Brain (organoid and tissue), 16 donors: ENCODE measurements at places on chromosomes 3 and 15.

DNA sequence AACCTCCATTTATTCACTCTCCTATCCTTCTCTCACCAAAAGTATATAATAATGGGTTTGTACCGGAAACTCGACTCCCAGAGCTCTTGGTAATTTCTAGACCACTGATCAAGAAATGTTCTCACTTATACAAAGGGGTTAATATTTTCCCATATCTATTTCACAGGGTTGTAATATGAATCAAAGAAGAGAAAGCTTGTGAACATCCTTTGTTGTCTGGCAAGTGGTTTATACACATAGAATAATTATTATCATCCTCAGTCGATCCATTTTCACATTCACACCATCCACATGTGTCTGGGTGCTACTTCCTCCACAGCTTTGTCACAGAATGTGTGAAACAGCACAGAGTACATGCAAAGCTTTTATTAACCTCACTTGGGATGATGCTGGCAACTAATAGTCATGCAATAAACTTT, 29.9 kb upstream of the STT3B start:
- DNase-seq: no peak

GRCh38 chr3:190516416-190516815, 2.5 kb downstream of the IL1RAP start:
- DNase-seq: no peak

DNA sequence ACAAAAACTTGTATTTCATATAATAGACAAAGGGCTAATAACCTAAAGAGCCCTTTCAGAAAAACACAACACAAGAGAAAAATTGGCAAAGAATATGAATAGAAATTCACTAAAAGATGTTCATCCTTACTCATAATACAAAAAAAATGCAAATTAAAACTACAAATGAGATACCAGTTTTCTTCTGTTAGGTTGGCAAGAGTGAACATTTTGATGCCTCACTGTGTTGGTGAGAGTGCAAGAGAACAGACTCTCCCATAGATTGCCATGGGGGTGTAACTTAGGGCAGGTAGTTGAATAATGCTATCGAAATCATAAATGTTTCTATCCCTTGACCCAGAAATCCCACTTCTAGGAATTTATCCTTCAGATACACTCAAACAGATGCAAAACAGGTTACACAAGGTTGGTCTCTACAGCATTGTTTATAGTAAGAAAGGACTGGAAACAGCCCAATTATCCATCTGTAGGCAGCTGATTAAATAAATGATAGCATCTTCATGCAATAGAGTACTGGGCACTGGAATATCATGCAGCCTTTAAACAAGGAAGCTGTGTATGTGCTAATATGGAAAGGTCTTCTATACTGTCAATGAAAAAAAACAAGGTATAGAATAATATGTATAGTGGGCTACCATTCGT, 146.3 kb downstream of the TLE3 start:
- peak; percentile 77 for DNase-seq

GRCh38 chr3:69120879-69121464, 1.4 kb downstream of the LMOD3 start:
- DNase-seq: peak; percentile 73

DNA sequence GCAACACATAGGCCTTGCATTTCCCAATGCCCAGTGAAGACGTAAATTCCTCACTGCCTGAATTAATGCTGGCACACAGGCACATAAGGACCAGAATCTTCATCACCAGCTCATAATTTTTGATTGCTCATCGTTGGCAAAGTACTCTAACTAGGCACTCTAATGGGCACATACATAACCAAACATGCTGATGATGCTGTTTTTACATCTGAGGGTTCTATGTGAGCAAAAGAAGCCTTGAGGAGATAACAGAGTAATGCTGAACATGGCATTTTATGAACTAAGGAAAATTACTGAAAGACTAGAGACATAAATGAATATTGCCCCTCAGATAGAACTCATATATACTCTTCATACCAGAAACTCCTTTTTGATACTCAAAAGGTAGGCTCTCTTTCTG, 387.4 kb downstream of the EPHA6 start:
- no peak for DNase-seq

DNA sequence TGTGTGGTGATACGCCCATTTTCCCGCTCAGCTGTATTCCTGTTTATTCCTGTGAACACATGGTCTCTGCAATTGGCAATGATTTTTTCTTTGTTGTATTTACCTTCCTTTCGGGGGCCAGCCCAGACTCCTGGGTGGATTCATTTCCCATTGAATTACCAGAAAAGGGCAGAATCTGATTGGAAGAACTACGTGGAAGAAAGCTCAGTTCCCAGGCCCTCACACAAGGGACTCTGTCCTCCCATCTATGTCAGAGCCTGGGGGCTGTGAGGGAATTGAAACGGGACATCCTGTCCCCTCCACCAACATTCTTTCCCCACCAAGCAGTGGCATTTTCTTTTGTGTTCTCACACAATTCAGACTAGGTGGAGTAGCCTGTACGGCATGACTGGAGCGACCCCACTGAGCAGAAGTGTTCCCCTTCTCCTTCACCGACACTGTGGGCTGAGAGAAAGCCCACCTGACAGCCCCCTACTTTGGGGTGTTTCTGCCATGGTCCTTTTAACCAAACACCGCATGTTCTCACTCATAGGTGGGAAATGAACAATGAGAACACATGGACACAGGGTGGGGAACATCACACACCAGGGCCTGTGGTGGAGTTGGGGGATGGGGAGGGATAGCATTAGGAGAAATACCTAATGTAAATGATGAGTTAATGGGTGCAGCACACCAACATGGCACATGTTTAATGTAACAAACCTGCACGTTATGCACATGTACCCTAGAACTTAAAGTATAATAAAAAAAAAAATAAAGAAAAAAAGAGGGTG, 32.1 kb upstream of the RFTN1 start:
- DNase-seq: no peak

DNA sequence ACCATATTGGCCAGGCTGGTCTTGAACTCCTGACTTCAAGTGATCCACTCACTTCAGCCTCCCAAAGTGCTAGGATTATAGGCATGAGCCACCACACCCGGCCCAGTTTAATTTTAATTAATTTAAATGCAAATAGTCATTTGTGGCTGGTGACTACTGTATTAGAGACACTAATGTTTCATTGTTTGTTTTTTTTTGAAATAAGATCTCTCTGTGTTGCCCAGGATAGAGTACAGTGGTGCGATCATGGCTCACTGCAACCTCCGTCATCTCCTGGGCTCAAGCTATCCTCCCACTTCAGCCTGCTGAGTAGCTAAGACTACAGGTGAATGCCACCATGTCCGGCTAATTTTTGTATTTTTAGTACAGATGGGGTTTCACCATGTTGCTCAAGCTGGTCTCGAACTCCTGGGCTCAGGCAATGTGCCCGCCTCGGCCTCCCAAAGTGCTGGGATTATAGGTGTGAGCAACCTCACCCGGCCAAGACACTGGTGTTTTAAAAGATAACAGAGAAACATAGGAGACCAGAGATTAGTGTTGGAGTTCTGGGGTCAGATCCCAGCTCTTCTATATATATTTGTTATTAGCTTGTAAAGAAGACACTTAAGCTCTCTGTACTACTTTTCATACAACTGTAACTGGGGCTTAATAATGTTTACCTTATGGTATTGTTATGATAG, 34.5 kb upstream of the RAB11A start:
- no peak for DNase-seq

DNA sequence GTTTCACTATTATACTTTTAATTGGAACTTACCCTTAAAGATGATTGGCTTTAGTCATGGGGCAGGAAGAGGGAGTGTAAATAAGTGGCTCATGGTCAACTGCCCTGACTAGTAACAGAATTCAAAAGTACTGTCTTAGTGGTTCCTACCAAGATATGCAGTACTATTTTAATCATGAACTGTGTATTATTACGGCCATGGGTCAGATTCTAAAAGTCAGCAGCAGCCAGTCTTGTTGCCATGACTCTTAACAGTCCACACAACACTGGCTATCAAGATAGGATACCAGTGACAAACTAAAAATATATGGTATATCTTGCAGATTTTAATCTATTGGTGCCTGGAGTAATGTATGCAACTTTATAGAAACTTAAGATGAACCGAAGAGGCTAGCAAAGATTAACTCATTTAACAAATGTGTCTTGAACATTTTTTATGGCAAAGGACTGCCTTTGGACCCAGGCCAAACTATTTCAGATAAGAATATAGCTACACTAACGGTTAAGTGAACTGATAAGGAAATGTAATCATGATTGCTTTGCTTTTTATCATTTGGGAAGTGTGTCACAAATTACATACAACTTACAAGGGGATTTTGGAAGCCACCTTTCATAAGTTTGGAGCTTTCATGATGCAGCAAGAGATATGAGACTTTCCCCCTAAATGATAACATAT, 163.7 kb downstream of the TCF12 start:
- DNase-seq: no peak

DNA sequence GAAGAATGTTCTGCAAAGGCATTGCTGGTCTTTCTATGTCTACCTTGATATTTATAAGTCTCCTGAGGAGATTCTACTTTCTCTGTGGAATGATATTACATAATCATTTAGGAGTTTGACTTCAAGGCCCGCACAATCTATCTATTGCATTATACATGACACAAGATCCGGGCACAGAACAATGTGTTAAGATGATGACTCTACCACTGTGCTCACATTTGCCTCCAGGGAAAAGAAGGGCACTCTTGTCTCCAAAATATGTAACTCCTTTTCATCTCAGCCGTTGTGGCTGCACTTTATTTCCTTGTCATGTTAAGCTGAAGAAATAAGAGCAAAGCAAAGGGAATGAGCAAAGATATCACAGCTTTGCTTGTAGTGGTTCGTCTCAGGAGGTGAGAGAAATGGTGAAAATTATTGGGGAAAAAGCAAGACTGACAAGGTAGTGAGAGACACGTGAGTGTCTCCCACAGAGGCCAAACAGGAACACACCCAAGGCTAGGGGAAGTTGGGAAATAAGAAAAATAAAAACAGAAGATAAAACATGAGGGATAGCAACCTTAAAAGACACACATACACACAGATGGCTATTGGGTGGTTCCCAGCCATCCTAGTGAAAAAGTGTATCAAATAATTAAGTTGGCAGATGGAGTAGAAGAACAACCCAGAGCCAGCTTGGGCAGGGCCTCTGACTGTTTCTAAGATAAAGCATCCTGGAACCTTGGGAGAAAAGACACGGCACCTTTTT, 184.3 kb downstream of the P3H2 start:
- DNase-seq: no peak

- no peak for DNase-seq
Observed at GRCh38 chr3:46895204-46895660, 17.7 kb downstream of the PTH1R start.

DNA sequence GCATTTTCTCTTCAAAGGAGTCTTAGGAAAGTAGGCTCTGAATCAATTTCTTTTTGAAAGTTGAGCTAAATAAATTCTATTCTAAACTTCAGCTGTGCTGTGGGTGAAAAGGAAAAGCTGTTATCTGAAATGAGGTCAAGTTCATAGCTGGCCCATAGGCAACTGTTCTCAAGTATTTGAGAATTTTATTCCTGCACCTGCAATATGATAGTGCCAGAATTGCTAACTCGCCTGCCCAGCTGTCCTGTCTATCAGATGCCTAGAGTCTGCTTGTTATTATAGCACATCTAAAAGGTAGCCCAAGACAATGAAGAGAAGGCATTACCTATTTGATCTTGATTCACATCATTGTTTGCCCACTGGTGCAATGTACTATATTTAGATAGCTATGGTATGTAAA, 798.7 kb downstream of the DIPK2A start:
- DNase-seq: no peak

DNA sequence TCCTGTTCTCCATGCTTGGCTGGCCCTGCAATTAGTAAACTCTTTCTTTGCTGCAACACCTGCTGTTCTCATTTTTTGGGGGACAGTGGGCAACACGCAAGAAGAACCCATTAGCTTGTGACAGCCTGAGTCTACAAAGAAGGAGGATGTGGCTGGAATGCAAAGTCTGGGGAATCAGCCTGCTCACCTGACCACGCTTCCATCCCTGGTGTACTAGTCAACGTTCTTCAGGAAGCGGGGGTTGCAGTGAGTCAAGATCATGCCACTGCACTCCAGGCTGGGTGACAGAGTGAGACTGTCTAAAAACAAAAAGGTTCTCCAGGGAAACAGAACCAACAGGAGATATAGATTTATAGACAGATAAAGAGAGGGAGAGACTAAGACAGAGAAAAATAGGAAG, 27.7 kb upstream of the KBTBD12 start:
- DNase-seq: no peak

DNA sequence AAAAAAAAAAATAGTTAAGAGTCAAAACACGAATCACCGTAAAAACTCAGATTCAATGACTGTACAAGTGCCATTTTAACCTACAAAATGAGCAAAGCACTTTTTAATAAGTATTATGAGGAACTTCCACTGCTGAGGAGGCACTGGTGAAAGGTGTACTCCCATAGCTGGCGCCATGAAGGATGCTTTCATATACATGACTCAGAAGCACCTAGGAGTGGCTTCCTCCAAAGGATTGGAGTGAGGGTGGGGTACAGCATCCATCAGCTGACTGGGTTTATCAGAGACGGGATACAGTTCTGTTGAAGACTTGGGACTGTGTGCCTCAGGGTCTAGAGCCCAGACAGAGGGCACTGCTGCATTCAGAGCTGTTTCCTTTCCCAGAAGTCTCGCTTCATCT, 60.9 kb upstream of the MEX3B start:
- DNase-seq: no peak

GRCh38 chr3:30982416-30983075, 88.1 kb upstream of the GADL1 start:
- no peak for DNase-seq

GRCh38 chr3:71873093-71873611, 88.2 kb upstream of the PROK2 start:
- no peak for DNase-seq

DNA sequence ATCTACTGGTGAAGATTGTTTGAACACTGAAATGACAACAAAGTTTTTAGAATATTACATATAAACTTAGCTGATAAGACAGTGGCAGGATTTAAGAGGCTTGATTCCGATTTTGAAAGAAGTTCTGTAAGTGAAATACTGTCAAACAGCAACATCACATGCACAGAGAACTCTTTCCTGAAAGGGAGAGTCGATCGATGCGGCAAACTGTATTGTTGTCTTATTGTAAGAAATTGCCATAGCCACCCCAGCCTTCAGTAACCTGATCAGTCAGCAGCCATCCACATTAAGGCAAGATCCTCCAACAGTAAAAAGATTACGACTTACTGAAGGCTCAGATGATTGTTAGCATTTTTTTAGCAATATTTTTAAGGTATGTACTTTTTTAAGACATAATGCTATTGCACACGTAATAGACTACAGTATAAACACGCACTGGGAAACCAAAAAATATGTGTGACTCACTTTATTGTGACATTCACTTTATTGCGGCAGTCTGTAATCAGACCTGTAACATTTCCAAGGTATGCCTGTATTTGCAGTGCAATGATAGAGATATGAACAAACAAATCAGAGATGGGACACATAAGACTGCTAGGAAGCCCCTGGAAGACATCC, 225.6 kb upstream of the UBE2E1 start:
- DNase-seq: no peak
